ENCODE measurements at places on chromosomes 4 and X.

DNA sequence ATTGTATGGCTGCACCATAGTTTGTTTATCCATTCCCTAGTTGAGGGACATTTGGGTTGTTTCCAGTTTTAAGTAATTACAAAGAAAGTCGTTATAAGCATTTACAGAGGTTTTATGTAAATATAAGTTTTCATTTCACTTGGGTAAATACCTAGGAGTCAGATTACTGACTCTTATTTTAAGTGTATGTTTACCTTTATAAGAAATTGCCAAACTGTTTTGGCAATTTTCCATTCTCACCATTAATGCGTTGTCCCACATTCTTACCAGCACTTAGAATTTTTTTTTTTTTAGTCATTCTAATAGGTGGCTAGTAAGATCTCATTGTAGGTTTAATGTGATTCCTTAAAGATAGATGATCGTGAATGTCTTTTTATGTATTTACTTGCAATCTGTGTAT is 121.5 kb upstream of the NR3C2 start:
- DNase-seq, result no peak

DNA sequence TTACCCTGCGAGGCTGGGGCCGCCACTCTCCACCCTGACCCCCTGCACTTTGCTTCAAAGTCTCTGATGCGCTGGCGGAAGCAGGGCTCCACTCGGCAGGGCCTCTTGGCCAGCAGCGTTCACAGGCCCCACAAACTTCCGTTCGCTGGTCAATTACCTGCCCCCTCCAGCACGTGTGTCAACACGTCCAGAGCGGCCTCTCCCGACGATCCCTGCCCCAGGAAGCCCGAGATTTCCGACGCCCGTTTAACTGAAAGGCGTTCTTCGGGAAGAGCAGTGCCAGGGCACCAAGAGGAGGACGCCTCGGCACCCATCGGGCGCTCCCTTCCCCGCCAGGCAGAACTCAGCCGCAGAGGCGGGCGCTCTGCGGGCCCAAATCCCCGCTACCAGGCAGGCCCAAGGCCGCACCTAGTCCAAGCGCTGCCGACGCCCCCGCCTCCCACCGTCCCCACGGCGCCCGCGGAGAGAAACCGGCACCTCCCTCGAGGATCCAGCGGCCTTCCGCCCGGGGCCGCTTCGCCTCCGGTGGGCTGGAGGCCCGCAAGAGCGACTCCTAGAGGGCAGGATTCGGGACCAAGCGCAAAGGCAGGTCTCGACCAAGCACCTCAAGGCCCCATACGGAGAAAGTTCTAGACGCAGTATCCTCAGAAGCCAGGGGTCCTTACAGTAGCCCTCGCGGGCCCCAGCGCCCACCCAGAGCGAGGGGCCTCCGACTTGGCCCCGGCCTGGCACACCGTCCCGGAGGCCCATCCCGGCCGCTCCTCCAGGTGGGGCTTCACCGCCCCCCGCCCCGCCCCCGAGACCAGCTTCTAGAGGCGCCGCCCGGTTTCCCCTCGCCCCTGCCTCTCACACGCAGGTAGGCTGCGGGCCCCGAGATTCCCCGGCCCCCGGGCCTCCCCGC is 586 bp downstream of the BCAP31 start:
- peak; percentile 54 for DNase-seq

- no peak for DNase-seq
These were observed 94.5 kb upstream of the DHRSX start for GRCh38 chrX:2595258-2595657.

DNA sequence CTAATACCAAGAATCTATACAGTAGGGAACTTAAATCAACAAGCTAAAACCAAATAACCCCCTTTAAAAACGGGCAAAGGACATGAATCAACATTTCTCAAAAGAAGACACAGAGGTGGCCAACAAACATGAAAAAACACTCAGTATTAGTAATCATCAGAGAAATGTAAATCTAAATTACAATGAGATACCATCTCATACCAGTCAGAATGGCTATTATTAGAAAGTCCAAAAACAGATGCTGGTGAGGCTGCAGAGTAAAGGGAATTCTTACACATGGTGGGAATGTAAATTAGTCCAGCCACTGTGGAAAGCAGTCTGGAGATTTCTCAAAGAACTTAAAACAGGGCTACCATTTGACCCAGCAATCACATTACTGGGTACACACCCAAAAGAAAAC is 167.8 kb downstream of the PACRGL start:
- no peak for DNase-seq

DNA sequence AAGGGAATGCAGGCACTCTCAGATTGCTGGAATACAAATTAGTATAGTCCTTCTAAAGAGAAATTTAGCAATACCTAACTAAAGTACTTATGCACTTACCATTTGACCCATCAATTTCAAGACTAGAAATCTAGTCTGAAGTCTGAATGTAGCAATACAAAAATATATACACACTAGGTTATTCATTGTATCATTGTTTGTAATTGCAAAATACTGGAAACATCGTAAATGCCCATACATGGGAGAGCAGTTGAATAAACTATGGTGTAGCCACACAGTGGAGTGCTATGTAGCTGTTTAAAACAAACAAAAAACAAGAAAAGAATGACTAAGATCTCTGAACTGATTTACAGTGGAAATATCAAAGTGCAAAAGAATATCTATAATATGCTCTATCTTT is 346.4 kb downstream of the ZNF674 start:
- no peak for DNase-seq

DNA sequence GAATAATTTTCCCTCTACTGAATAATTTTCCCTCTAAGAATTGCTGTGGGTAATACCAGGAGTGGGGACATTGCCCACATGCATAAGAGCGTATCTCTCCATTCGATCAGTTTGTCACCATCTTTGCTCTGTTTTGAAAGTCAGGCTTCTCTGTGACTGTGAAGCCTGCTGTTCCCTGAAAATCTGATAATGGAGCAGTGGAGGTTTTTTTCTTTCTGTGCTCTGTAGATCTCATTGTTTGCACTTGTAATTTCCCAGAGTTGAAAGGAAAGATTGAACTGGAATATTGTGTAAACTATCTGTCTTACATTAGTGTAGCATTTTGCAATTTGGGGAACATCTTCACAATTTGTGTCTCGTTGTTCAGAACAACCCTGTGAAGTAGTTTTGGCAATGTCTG is 4.3 kb downstream of the ZXDB start:
- DNase-seq, result no peak

- DNase-seq, result no peak
These were observed 61.9 kb downstream of the ARHGAP10 start for GRCh38 chr4:147793569-147794313.

GRCh38 chr4:119697887-119698393 is 69.3 kb upstream of the PDE5A start:
- DNase-seq, result no peak

- DNase-seq, result no peak
These were observed 20.7 kb downstream of the STX18 start for GRCh38 chr4:4521136-4521535.

GRCh38 chrX:35664833-35665232 is 133.3 kb upstream of the MAGEB16 start:
- no peak for DNase-seq

DNA sequence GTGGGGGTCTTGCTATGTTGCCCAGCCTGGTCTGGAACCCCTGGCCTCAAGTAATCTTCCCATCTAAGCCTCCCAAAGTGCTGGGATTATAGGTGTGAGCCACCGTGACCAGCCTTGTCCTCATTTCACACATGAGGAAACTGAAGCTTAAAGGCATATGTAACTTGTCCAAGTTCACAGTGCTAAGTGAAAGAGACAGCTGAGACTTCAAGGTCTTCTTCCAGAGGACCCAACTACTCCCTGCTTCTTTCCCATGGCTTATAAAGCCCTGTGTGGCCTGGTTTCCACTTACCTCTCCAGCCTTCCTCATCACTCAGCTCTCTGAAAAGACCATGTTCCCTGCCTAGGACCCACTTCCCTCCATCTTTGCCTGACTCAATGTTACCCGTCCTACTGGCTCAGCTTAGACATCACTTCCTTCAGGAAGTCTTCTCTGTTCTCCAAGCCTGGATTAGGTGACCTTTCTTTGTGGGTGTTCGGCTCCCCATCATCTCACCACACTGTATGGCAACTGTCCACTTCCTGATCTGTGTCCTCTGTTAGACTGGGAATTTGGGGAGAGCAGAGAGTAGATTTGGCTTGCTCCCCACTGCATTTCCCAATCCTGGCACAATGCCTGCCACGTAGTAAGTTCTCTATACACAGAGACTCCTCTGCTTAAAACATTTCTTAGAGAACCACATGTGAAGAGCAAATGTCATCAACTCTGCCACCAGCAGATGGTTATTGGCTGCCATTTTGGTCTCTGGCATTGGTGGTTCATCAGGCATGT is 30.4 kb upstream of the LAMP2 start:
- DNase-seq, result no peak

DNA sequence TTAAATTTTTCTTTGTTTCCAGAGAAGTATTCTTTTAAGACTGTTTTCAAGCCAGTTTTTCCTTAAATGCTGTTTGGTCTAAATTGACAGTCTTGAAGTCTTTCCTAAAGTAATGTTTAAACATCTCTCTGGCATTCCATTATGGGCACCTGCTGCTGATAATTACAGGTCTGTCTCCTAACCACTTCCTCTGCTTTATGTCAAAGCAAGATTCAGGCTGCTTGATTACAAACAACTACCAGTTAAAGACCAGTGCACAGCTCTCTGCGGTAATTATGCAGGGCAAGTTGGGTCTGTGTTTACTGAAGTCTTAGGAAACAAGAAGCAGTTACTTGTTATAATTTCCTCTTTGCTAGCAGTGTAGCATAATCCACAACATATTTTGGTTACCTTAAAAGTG is 17.6 kb downstream of the UNC5C start:
- no peak for DNase-seq

GRCh38 chr4:82261084-82261483 is 112.7 kb downstream of the HNRNPD start:
- DNase-seq, result no peak

GRCh38 chr4:1834047-1834775 is 21.7 kb downstream of the LETM1 start:
- DNase-seq, result peak; percentile 54

GRCh38 chr4:146959692-146960091 is 14.0 kb upstream of the TTC29 start:
- DNase-seq, result no peak

GRCh38 chr4:161856711-161857326 is 307.0 kb downstream of the FSTL5 start:
- no peak for DNase-seq

GRCh38 chr4:125727931-125728330 is 413.2 kb downstream of the FAT4 start:
- DNase-seq, result no peak

GRCh38 chr4:6527683-6528595 is 47.0 kb upstream of the MAN2B2 start:
- DNase-seq, result no peak

GRCh38 chr4:71866212-71866885 is 82.5 kb upstream of the GC start:
- DNase-seq, result no peak

- no peak for DNase-seq
These were observed 107.1 kb upstream of the BMPR1B start for GRCh38 chr4:94650690-94651089.

GRCh38 chr4:108446556-108446955 is 173.8 kb upstream of the RPL34 start:
- DNase-seq, result no peak

- no peak for DNase-seq
These were observed 471.8 kb upstream of the FTHL17 start for GRCh38 chrX:31543634-31544033.

DNA sequence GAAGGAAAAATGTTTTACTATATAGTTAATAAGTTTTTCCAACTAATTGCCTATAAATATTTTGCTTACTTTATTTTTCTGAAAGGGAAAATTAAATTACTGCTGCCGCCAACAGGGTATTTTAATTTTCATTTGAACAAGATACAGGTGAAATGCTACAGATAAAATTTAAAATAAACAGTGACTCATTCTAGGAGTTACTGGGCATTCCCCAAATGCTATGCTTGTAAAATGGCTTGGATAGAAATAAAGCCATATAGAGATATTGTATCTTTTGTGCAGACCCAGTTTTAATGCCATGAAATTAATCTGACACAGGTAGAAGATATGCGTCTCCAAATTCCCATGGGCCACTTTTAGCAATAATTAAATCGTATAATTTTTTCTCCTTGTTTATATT is 144.5 kb downstream of the NAP1L3 start:
- DNase-seq, result no peak

DNA sequence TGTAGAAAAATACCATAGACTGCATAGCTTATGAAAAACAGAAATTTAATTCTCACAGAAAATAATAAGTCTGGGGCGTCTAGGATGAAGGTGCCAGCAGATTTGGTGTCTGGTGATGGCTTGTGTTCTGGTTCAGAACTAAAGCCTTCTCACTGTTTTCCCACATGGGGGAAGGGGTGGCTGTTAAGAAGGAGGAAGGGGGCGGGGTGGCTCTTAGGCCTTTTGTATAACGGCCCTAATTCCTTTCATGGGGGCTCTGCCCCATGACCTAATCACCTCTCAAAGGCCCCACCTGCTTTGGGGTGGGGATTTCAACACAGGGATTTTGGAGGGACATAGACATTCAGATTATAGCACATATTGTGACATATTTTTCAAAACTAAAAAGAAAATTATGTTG is 173.2 kb upstream of the TECRL start:
- no peak for DNase-seq

DNA sequence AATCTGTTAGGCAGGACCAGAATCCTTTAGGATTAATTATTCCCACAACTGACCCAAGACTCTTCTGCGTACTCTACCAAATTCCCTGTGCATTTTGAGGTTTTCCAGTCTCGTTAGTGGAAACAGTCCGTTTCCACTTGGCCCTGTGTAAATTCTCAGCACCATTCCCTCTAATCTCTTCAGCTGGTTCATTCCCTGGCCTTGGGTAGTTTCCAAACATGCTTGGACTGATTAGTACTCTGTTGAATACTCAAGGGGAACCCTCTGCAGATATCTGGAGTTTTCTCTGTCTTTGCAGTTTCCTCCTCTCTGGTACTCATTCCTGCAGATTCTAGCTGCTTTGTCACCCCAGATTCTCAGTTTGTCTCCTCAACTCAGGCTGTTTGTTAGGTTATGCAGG is 80.4 kb downstream of the ZFX start:
- no peak for DNase-seq

- DNase-seq, result no peak
These were observed 15.9 kb downstream of the ADD1 start for GRCh38 chr4:2859514-2859913.

- peak; percentile 34 for DNase-seq
These were observed at the start of gene SLC6A8 for GRCh38 chrX:153687121-153688039. SLC6A8 (plus strand) TSS chrX:153687926; CDS start chrX:153688575, 649 bp downstream.
